ENCODE measurements at places on chromosomes 1 and 21.

DNA sequence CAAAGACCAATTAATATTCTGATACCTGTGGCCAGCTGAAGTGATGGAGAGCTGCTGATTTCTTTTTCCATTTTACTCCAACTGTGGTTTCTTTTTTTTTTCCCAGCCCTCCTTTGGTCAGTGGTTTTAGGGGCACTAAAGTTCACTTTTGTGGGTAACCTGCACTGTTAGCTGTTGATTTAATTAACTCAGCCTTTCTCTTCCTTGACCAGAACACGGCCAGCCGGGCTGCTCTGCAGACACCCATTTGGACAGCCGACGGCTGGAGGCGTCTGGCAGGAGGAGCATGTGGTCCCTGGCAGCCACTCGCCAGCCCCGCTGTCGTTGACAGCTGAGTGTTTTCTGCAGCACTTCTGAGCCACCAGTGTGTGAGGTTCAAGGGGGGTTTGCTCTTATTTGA is 136.2 kb upstream of the RUNX3 start:
- DNase-seq = no peak

GRCh38 chr1:36159614-36160387 is 3.8 kb downstream of the MAP7D1 start:
- no peak for DNase-seq

DNA sequence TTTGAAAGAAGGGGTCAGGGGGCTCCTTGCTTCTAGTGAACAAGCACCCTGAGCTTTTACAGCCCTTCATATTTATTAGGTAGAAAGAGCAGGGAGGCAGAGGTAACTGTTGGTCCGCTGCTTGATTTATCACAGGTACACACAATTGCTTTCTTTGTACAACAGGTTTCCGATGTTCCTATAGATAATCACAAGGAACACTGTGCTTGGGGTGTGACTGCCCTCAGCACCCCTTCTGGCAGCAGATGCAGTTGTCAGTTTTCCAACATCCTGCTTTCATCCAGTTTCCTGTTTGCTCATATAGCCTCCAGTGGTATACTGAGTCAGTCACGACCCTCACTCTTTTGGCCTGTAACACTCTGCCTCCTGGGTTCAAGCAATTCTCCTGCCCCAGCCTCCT is 40.6 kb downstream of the SCP2 start:
- no peak for DNase-seq

- DNase-seq = no peak
These were observed 62.1 kb upstream of the PDE9A start for GRCh38 chr21:42591170-42591869.

DNA sequence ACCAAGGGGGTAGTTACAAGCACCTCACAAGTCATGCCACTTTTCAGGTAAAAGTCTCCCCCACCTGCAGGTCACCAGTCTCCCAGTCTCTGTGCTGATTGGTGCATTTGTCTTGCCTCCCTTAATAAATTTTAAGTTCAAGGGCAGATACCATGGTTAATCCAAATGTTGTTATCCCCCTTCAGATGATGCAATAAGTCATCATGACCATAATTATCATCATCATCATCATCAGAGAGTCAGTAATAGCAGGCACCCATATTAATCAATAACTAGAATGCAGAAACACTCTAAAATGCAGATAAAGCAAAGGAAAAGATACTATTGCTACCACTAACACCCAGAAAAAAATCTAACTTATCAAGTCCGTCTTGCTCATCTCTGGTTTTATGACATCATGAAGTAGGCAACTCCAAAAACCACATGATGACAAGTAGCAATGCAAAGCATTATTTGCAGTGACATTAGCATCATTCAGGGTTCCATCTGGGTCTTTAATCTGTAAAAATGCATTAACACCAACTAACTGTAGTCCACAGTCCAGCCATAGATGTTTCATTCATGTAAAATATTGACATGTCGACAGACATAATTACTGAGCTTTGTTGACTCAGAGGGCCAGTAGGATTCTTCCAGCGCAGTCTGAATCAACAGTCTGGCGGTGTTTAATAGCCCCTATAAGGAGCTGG is 492.0 kb upstream of the RUNX1 start:
- no peak for DNase-seq

DNA sequence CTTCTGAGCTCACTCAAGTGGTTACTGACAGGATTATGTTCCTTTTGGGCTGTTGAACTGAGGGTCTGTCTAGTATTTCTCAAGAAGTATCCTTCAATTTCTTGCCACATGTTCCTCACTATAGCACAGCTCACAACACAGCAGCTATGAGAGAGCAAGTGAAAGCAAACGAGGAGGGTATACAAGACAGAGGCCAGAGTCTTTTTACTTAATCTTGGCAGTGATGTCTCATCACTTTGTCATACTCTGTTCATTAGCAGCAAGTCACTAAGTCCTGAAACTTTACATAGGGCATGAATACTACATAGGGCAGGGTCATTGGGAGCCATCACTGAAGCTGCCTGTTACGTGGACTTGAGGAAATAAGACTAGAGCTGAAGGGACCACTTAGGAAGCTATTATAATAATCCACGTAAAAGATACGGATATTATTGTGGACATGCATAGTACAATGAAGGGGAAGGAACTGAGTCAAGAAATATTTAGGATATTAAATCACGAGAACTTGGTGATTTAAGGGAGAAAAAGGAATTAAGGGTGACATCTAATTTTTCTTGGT is 63.7 kb downstream of the SLC30A7 start:
- no peak for DNase-seq

DNA sequence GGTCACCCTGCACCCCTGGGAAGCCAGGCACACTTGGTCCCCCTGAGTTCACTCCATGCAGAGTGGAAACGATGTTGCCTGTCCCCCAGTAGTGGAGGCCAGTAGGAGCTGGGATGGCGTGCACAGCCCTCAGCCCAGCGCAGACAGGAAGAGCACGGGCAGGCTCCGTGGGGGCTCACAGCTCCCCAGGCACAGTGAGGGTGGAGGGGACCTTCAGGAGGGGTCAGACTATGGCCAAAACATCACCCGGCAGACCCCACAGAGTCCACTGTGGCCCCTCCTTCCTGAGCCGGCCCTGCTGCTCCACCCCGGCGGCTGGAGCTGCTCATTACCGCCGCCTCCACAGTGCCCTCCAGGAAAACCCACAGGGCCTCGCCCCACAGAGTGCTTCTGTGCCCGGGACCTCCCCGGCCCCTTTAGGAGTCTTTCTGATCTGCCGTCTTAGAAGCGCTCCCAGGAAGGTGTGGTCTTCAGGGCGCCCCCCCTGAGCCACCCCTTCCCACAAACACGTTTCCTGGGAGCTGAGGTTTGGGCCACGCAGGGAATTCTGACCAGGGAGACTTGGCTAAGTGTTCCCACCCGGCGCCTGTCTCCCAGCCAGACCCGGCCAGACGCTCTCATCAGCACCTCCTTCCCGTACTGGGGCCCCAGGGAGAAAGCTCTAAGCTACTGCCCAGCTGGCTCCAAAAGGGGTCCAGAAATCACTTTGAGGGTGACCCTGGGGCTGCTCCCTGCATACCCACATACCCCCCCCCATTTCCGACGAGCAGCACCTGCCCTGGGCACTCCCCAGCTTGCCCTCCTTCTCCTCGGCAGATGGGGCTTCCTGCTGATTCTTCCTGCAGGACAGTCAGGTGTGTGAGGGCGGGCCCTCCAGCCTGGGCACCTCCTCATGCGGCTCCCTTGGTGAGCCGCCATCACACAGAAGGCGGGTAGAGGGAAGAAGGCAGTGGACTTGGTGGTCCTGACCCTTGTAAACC is 38.8 kb downstream of the RIPK4 start:
- no peak for DNase-seq

GRCh38 chr1:34924759-34925555 is 4.5 kb downstream of the DLGAP3 start:
- DNase-seq = no peak

DNA sequence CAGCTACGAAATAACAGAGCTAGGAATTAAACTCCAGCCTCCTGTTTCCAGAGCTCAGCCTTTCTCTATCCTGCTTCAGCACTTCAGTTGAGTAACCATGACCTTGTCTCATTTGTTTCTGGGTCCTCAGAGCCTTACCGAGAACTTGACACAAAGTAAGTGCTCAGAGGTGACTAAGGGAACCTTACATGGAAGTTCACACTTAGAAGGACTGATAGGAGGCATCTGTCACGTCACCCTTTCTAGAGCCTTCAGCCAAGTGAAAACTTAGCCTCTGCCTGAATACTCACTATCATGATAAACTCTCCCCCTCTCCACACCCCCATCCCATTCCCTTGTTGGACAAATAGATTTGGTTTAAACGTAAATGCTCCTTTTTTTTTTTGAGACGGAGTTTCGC is 9.8 kb upstream of the LUZP1 start:
- DNase-seq = no peak

DNA sequence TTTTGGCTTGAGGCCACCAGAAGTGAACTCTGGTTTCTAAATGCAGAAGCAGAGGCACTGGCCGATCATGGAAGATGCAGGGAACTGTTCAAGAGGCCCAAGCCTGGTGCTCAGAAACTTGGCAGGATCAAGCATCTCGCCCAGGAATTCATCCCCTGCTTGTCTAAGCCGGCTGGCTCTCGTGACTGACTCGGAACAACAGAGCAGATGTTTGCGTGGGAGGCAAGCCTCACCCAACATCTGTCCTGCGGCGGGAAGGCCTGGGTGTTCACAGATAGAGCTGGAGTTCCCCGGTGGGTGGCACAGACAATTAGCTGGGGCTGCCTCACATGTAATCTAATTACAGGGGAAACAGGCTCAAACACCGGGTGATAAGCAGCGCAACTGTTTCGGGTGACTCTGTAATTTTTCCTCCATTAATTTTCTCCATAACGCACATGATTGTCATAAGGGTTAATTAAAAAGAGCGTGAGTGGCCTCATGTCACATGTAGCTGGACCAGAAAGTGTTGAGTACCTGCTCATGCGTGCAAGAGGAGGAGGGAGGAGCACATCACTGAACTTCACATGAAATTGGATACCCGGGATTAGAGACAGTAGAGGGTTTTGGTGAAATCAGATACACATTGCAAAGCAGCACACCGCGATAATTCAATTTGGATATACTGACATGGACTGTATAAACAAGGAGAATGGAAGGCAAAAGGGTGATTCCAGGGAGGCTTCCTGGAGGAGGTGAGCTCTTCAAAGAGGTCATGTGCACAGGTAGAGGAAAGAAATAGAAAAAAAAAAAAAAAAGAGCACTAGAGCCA is 180.0 kb downstream of the ETS2 start:
- DNase-seq = no peak

GRCh38 chr1:202563818-202564217 is 146.4 kb downstream of the SYT2 start:
- DNase-seq = no peak

DNA sequence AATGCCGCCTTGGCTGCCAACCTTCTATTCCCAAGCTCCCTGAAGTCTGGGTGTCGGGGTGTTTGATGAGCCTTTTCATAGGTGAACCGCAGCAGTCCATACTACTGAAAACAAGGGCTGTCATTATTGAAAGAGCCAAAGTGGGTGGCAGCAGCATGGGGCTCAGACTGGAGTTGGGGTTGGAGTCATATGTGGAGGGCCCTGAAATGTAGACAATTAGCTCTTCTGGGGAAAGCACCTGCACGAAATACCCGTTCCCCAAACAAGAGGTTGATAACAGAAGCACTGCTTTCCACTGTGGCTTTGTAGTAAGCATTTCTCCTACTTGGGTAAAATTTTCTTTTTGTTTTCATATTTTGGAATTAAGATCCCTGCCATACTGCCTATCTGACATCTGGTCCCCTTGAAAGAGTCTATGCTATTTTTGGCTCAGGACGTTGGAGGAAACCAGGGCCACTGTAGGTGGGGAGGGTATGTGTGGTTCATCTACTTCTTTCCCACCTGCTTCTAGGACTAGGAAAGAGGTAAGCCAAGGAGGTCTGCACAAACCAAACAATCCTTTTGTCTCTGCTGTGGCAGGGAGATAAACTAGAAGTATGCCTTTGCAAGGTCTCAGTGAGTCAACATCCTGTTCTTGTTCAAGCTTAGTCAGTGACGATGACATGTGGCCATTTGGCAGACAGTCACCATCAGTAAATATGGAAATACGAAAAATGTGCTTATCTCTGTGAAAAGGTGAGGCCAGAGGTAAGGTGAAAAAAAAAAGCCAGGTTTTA is 197.0 kb upstream of the UBE2U start:
- no peak for DNase-seq

DNA sequence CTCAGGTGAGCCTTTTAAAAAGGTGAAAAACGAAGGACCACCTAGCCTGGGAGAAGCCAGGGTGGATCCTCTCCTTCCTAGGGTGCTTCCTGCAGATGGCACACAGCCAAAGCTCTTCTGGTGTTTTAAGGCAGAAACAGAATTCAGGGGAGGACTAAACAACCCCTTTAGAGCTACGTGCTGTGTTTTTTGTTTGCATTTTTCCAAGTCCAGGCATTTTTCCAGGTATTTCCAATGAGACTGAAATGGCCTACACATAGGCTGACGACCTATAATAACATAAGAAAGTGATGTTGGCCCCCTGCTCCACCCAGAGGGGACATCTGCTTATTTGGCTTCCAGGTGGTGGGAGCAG is 83.8 kb downstream of the CAPZB start:
- no peak for DNase-seq

DNA sequence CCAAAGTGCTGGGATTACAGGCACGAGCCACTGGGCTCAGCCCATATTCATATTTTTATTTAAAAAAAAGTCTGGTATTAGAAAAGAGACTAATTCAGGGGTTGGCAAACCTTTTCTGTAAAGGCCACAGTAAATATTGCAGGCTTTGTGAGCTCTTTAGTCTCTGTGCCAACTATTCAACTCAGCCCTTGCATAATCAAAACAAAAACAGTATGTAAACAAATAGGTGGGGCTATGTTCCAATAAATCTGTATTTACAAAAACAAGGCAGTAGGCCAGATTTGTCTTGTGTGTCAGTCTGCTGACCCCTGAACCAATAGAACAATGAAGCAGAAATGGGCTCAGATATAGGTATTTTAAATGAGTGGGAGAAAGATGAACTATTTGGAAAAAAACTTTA is 49.3 kb downstream of the CDC42BPA start:
- no peak for DNase-seq

DNA sequence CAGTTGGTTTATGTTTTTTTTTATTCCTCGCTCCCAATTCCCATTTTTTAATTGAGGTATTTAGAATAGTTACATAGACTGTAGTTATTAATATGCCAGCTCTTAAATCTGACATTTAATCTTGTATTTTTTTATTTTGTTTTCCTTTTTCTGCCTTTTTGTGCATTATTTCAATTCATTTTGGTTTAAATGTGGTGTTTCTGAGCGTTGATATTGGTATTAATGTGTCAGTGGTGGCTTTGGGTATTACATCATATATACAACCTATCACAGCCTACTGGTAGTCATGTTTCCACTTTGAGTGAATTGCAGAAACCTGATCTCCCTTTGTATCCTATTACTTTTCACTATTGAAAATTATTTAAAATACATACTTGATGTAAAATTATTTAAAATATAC is 1027.3 kb downstream of the KCNT2 start:
- DNase-seq = no peak

- DNase-seq = no peak
These were observed 90.2 kb downstream of the DMRTA2 start for GRCh38 chr1:50332941-50333594.

DNA sequence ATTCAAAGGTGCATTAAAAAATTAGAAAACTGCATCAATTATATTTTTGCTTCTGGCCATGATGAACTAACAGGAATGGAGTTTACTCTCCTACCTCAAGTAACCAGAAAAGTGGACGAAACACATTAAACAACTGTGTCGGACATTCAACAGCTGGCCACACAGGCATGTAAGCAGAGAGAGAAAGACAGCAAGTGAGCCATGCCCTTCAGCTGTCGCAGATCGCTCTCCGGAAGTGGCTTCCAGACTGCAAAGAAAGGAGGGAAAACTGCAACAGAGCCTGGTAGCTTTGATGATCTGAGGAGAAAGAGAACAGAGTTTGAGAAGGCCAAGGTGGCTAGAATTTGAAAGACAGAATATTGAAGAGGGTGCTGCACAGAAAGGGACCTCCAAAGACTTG is 557.2 kb downstream of the MATN1 start:
- DNase-seq = no peak

GRCh38 chr1:84339503-84339902 is 38.0 kb downstream of the SAMD13 start:
- no peak for DNase-seq

All from cortex of kidney (tissue), 1 donor.